ENCODE measurements at places on chromosomes 3 and 15.

DNA sequence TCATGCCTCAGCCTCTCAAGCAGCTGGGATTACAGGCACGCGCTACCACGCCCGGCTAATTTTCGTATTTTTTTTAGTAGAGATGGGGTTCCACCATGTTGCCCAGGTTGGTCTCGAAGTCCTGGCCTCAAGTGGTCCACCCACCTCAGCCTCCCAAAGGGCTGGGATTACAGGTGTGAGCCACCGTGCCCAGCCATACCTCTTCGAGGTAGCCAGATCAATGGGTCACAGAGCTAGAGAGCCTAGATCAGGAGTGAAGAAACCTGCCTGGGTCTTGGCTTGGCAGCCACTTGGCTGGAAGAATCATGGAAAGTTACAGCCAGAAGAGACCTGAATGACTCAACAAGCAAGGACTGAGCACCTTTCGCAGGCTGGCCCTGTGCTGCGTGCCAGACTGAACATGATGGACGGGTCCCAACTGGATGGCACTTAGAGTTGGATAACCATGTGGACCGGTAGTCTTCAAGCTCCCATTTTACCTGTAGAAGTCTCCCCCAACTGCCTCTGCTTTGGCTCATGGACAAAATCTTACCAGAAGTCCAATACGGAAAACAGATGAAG, 29.7 kb downstream of the GNB5 start:
- DNase-seq, result no peak

DNA sequence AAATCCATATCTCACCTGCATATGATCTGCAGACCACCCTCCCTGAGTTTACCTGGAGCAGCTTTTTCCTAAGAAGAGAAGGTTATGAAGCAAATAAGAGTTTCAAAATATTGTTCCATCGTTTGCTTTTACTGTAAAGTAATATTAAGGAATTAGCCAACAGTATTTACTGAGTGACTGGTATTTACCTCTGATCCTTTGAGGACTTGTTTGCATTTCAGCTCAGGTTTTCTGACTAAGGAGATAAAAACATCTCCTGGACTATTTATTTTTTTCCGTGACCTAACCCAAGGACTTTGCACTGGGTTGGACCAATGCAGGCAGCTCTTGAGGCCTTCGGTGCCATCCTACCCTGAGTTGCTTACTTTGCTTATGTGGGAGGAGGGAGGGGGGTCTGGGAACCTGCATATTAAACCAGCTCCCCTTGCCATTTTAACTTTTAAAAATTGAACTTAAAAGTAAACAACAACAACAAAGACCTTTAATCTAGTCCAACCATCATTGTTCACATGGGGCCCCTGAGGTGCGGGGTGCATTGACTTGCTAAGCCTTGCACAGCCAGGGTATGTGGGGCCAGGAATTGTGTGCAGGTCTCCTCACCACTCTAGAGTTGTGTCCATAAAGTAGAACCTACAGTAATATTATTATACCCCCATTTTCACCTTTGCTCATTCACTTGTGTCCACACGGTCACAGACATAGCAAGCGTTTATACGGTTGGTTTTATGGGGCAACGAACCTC, 39.3 kb downstream of the TRAK1 start:
- no peak for DNase-seq

DNA sequence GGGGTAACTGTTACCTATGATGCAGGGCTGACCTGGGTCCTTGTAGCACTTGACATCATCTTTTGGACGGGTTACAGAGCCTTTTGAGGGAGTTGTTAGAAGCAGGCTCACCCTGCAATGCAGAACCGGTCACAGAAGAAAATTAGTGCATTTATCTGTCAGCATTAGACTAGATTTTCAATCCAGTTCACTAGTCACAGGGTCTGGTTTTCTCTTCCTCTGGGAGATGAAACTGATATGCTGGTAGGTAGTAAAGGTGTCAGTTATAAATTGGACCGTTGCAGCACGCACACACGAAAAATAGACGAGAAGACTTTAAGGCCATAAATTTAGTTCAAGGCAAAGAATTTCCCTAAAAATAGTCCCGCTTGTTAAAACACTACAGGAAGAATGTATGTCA, 532.3 kb upstream of the ATP11B start:
- no peak for DNase-seq

GRCh38 chr15:33215941-33216872, 21.7 kb upstream of the FMN1 start:
- DNase-seq, result no peak

DNA sequence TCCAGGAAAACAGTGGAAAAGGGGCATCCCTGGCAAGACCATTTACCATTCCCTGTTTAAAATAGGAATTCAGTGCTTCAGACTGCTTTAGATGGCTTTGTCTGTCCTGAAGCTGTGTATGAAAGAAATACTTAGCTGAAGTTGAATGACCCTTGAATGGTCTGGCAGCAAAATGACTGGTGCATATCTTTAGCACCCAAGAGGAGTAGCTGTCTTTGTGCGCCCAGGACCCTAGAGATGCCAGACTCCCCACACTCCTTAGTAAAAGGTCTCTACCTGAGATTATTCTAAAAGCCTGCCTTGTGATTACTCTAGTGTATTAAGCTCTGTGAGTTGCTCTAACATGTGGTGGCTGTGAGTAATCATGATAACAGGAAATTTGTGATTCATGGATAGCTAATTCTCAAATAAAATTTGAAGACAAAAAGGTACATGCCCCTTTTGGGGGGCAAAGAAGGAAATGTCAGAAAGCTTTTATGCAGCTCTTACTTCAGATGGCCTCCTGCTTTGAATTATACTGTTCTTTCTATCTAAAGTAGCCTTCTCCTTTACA, 3.2 kb downstream of the MAPKBP1 start:
- DNase-seq, result no peak

- DNase-seq, result no peak
Measured at GRCh38 chr3:104596551-104596950, 770.2 kb upstream of the ALCAM start.

GRCh38 chr3:40137591-40138295, 171.8 kb upstream of the EIF1B start:
- DNase-seq, result no peak

- DNase-seq, result no peak
Measured at GRCh38 chr15:101255615-101256241, 3.9 kb upstream of the CHSY1 start.

DNA sequence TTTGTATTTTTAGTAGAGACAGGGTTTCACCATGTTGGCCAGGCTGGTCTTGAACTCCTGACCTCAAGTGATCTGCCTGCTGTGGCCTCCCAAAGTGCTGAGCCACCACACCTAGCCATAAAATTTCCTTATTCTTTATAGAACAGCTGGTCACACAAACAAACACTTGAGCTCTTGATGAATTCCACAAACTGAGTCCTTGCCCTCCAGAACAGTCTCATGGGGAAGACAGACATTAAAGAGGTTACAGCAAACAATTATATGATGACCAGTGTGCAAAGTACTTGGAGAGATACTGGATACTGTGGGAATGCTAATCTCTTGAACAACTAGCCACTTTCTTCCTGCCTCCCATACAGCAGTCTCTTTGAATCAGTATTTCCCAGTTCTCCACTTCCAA, 7.5 kb upstream of the ATP11B start:
- no peak for DNase-seq

DNA sequence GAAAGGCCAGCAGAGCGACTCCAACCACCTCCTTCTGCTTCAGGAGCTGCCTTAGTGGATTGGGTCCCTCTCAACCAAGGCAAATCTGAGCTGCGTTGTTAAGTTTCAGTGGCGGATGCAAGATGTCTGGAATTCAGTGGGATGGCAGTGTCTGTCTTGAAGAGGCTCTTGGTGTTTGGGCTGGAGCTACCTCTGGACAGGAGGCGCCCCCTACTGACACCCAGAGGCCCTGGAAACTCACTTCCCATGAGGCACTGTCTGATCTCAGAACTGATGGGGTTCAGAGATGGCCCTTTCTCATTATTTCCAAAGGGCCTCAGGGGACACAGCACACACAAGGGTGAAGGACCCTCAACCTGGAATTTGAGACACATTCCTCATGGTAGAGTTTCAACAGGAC, 6.0 kb upstream of the SLC28A1 start:
- peak; percentile 50 for DNase-seq

DNA sequence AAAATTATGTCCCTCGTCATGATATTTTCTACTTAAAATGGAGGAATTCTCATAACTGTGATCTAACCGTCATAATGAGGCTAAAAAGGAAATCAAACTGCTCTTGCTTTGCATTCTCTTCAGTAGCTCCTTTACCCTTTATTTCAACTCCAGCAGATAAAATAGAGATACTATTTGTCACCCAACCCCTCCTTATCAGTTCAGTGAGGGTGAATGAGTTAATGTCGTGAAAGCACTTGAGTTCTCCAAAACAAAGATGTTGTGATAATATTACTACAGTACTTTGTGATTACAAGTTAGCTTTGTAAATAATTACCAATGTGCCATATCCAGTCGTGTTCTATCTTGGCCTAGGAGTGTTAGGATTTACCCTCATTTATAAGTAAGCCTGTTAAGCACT, 63.4 kb upstream of the ANKRD28 start:
- no peak for DNase-seq

DNA sequence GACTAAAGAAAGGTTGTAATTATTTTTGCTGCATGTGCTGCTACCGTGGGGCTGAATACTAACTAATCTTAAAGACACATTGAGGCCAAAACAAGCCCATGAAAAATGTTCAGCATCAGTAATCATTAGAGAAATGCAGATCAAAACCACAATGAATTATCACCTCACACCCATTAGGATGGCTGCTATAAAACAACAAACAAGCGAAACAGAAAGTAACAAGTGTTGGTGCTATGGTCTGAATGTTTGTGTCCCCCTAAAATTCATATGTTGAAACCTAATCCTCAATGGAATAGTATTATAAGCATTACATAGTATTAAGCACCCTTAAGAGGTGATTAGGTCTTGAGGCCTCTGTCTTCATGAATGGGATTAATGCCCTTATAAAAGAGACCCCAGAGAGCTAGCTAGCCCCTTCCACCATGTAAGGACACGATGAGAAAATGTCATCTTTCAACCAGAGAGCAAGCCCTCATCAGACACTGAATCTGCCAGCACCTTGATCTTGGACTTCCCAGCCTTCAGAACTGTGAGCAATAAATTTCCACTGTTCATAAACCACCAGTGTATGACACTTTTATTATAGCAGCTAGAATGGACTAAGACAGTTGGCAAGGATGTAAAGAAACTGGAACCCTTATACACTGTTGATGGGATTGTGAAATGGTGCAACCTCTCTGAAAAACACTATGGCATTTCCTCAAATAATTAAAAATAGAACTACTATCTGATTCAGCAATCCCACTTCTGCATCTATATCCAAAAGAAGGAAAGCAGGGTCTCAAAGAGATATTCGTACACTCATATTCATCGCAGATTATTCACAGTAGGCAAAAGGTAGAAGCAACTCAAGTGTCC, 76.1 kb downstream of the REC114 start:
- no peak for DNase-seq

- DNase-seq, result no peak
Measured at GRCh38 chr3:104291437-104291851, 1075.3 kb upstream of the ALCAM start.

DNA sequence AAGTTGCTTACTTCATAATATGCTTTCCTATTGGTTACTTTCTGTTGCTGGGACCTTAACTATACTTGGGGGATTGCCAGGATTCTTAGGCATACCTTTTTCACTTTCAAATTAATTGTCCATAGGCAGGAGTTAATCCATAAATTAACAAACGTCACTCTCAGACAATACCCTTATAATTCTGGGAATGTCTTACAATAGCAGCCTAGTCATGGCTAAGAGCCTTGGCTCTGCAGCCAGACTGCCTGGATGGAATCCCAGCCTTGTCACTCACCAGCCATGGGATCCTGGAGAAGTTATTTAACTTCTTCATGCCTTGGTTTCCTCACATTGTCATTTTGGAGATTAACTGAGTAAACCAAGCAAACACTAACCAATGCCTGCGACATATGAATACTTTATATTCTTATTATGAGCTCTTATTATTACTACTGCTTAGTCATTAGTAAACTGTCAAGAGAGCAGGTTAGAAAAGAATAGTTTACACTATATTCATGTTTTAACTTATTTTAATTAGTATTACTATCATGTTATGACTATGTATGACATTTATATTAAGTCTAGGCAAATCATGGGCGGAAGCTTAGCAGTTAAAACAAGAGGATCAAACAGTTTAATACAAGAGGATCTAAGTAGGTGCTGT, 29.0 kb downstream of the GYG1 start:
- DNase-seq, result no peak

DNA sequence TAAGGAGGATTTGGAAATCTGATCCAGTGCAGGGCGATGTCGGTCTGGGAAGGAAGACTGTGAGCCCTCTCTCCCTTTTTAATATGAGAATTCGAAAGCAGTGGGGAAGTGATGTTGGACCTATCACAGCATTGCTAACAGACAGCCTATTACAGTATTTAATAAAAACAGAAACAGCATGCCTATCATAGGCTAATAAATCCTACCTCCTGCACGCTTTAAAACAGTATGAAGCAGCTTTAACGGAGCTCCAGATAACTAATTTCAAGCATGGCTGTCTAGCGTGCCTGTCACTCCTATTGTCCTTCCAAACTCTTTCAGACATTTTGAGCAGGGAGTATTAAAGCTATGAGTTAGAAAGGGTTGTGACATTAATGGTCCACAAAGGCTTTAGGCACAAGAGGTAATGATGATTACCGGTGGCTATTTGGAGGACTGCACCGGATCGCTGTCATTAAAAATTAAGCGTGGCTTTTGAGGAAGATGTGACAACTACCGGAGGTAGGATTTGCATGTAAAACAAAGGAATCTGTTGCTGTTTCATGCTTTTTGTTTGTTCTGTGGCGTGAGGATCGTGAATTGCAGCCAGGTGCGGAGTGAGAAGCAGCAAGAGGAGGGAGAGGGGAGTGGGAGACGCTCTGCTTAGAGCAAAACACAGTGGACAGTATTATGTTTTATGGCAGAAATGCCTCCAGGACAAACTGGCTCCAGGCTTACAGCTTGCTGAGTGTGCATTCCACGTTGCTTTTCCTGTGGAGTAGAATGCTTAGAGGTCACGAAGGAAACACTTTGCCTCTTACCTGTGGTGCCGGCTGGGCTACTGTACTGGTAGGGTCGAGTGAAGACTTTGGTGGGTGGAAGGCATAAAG, at the start of gene KCNMB2:
Gene KCNMB2, plus strand, starts transcription at position 226 of the 869 bp plus-strand sequence.
- DNase-seq, result no peak

GRCh38 chr3:4741404-4742307, 237.6 kb upstream of the BHLHE40 start:
- DNase-seq, result no peak

DNA sequence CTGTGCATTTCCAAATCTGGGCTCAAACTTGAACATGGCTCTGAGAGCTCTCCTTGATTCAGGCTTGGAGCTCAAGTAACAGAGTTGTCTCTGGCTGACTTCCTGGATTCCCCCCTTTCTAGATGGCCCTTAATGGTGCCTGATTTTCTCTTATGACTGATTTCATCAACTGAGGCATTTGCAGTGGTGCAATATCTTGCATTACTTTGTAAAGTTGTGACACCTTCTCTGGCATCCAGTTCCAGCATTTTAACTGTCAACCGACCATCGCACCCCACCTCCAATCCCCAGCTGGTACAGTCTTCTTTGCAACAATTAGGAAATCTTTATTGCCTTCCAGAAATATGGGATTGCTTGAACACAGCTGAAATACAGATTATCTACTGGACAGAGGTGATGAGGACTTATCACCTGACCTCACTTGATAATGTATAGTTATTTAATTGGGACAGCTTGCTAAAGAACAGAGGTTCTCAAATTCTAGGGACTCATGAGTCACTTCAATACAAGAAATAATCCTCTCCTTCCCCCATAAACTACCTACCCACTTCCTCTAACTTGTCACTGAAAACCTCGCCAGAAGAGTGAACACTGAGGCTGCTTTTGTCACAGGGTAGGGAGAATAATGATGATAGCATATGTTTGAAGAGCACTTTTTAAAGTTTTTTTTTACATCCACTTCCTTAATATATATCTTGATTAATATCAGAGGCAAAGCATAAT, 41.8 kb downstream of the FILIP1L start:
- no peak for DNase-seq
